ENCODE measurements at places on chromosomes 11 and 22.

DNA sequence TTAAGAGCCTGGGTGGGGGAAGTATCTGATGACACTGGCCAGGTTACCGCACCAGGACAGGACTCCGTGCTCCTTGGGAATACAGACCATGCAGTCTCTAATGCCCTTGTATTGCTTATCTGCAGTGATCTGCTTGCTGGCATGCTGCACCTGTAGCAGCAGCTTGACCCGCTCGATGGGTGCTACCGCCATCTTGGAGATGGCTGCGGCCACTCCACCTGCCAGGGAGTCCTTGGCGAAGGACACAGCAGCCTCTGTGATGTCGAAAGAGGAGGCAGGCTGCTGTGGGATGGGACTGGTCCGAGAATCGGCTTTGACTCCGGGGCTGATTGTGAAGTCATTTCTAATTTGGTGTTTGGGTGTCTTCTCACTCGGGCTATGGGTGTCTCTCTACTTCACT lies 3.1 kb downstream of the WBP2NL start:
- no peak for DNase-seq

DNA sequence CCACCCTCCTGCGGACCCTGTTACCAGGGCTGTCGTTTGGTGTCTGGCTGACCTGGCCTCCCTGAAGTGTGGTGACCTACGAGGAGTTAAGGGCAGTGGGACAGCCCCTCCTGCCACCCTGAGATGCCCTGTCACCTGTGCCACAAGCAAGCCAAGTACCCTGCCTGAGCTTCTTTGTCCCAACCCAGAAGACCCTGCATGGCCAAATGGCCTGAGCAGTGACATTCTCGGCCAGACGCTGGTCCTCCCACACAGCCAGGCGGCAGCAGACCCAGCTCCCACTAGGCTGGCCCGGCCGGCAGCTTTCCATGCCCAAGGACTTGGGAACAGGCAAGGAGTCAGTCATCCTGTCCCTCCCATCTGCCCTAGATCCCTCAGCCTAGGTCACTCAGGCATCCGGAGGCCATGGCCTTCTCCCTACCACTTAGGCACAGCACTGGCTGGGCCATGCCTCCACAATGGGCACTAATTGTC lies 7.6 kb downstream of the ARVCF start:
- no peak for DNase-seq

DNA sequence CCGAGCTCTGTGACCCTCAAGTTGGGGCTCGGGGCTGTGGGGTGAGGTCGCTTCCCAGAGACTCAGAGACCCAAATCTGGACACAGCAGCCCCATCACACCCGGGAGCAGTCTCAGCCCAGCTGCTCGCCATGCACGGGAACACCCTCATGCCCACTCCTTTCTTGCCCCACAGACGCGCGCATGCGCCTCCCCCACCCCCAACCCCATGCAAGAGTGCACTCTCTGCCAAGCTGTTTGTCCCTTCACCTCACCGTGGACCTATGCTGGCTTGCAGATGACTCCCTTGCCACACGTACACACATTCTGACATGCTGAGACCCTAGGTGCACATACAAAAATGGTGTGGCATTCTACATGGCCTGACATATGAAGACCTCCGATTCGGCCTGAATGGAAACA lies 478 bp upstream of the CD248 start:
- DNase-seq, result no peak

- DNase-seq, result no peak
Observed at GRCh38 chr11:133697161-133697560, 148.2 kb downstream of the SPATA19 start.

- DNase-seq, result no peak
Observed at GRCh38 chr11:69878927-69879728, 59.9 kb upstream of the FGF3 start.

DNA sequence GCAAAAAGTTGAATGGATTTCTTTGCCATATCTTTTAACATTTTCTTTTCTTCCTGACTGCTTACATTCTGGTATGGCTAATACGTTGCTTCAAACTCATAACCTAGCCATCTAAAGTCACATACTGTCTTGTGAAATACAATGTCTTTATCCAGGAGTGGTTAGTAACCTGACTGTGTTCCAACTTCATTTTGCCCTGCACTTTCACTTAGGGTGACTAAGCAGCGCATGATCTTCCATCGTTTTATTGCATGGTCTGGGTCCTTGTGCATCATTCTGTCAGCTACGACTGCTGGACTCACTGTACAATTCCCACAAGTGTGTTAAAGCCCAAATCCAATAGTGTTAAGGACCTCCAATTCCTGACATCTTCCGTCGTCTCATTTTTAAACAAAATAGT lies 403.2 kb downstream of the NTM start:
- no peak for DNase-seq

Measured in dermis microvascular lymphatic vessel endothelial cell (primary cell).